Activated CD4-positive, alpha-beta T cell treated with anti-CD3 and anti-CD28 coated beads, Interleukin-2, Interleukin-4, amounts not matched to agents 100 ng/mL and 50 ng/mL, durations not matched to agents 16 hours and 8 hours (primary cell): ENCODE measurements at places on chromosomes 12 and 14.

GRCh38 chr12:64229796-64230195, 7.7 kb upstream of the KICS2 start:
- no peak for DNase-seq

DNA sequence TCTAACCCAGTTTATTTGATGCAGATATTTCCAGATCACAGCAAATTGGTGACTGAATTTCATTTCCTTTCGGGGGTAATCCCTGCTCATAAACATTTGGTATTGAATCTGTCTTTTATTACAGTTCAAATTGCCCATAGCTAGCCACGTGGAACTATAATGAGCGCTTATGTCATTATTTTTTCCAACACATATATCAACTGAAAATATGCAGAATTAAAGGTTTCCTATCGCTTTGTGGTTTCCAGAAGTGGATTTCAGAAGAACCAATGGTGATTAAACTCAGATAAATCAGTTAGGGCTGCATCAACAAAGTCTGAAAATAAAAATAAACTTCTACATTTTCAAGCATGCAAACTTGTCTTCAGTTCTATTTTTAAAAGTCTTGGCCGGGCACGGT, 111.9 kb downstream of the PIK3C2G start:
- no peak for DNase-seq

DNA sequence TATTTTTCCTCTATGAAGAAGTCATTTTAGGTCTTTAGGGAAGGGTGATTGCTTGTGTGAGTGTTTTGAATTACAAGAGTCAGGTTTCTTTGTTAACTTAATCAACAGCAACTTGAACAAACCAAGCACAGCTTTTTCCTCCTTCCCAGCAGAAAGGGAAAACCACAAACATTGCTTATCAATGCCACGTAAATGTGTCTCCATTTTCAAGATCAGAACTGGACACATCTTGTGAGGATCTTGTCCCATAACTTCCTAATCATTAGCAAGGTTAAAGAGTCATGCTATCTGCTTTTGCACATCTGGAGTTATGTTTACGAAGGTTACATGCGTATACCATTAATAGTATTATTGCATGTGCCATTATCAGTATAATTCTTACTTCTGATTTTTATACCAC, 248.0 kb upstream of the FLRT2 start:
- DNase-seq, result no peak

- DNase-seq, result peak; percentile 75
Observed at GRCh38 chr12:64610660-64611340, 505 bp downstream of the RASSF3 start.

- no peak for DNase-seq
Observed at GRCh38 chr12:57309420-57309819, 58.4 kb upstream of the STAC3 start.

GRCh38 chr14:22986508-22987054, 4.2 kb upstream of the AJUBA start:
- peak; percentile 88 for DNase-seq

- no peak for DNase-seq
Observed at GRCh38 chr12:131021154-131021541, 67.4 kb downstream of the ADGRD1 start.

- DNase-seq, result no peak
Observed at GRCh38 chr14:103733651-103734050, 18.0 kb downstream of the ZFYVE21 start.

- peak; percentile 16 for DNase-seq
Observed at GRCh38 chr14:55416866-55417265, 5.2 kb upstream of the ATG14 start.

DNA sequence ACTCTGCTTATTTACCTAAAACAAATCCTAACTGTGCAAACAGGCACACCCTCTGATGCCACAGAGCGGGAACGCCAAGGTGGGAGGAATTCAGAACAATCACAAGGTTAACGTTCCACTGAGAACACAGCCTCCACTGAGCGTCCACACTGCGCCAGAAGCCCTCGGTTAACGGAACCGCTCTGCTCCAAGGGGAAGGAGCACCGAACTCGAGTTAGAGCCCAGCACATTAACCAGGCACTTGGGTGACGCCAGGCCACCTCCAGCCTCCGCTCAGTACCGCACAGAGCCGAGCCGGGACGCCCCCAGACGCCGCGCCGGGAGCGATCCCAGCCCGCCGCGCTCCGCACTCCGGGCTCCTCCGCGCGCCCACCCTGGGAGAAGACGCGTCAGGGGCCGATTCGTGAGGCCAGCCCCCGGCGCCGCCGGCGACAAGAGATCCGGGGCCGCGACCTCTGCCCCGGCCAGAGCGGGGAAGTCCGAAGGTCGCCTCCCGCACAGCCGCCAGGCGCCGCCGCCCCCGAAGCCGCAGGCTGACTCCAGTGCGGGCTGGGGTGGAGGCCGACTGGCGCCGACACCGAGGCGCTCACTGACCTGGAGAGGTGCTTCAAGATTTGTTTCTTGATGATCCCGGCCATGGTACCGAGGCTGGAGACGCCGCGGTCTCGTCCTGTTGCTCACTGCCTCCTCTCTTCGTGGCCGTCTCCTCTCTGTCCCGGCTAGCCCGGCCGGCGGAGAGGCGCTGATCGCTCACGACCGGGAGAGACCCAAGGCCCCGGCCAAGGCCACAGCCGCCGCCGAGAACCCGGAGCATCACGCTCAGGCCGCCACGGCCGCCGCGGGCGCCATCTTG, 450 bp downstream of the BLTP3B start:
- DNase-seq, result no peak

DNA sequence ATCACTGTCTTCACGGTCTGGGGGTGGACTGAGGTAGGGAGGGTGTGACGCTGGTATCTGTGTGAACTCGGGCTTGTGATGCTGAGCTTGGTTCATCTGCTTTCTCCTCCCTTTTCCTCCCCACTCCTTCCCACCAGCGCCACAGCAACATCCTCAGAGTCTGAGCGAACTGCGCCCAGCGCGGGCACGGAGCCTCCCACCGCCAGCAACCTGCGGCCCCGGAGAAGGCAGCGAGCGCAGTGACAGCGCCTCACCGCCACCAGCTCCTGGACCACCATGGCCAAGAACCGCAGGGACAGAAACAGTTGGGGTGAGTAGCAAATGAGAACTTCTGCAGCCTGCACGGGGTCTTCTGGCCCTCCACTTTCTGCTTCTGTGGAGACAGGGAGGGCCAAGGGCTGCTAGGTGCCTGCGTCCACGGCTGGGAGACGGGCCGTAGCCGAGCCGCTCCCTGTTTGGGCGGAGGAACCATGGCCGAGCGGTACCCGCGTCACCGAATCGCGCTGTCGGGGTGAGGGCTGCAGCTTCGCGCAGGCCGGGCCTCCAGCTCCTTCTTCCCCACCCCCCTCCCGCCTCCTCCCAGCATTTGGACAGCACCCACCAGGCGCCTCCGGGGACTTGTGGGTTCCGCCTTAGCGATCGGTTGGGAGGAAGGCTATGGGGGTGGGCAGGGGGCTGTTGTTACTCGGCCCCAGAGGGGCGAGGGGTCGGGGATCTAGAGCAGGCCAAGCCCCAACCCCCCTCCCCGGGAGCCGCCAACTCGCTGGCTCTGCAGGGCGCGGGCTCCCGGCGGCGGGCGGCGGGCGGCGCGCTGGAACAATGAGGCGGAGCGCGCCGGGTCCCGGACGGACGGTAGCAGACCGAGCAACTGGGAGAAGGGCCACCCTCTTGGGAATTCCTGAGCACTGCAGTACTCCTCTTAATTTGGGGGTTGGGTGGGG, at the start of gene ATL1:
Gene ATL1, plus strand, starts transcription at position 156 of the 941 bp plus-strand sequence. Its CDS starts 121 bp downstream, at position 277.
- DNase-seq, result peak; percentile 19

GRCh38 chr12:75481774-75482173, 1.2 kb downstream of the GLIPR1 start:
- peak; percentile 14 for DNase-seq

- no peak for DNase-seq
Observed at GRCh38 chr14:45680531-45680930, 427.5 kb upstream of the MIS18BP1 start.

- peak; percentile 86 for DNase-seq
Observed at GRCh38 chr12:6554168-6555017, 1.4 kb downstream of the IFFO1 start.

DNA sequence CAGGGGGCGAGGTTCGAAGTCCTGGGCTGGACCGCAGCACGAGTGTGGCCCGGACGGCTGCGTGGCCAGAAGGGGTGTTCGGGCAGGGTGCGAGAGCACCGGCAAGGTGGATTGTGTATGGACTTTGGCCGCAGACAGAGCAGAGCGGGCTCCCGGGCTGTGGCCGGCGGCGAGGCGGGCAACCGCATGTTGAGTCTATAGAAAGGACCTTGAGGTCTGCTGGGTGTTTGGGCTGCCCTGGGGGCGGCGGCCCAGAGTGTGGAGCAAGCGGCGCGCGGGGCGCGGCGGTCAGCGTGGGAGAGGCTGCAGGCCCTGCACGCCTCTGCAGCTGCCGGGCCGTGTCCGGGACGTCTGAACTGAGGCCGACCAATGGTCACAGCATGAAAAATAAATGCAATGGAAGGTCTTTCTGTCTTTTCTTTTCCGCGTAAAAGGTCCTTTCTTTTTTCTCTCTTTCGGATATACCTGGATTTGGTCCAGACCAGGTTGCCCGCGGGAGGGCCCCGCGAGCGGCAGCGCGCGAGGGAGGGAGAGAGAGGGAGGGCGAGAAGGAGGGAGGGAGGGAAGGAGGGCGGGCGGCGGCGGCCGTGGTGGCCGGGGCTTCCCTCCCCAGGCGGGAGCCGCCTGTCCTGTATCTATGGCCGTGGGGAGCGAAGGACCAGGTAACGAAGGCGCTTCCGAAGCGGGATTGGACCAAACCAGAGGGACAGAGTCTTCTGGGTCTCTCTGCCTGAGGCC, 5.5 kb upstream of the HOXC9 start:
- DNase-seq, result no peak

DNA sequence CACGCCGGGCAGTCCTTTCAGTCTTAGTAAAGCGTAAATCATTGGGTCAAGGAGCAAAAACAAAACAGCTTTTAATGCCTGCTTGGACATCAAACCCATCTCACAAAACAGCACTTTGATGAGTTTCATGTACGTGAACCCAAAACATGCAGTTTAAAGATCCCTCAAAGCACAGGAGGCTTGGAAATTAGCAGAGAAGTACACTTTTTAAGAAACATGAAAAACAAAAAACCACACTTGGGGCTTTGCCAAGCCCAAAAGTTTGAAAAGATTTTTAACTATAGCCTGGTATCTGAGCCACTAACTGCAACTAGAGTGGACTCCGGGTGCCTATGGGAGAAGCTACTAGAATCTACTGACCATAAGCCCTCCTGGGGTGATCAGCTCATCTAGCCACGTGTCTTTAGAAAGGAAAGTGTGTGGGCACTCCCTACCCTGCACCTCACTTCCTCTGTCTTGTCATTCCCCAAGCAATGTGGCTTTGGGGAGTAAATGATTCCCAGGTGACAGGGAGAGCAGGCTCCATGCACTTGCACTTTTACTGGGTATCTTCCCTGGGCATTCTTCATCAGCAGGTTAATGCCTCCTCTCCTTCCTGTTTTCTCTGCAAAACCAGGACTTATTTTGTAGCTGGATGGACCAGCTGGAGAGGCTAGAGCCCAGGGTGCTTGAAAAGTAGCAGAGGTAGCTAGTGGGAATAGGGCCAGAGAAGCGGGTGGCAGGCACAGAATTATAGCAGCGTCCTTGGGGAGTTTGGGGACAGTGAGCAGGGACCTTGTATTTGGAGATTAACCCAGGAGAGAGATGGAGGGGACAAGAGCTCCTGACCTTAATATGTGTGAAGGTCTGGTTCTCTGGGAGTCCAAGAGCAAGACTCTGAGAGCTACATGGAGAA, 339.3 kb downstream of the BCL11B start:
- no peak for DNase-seq

DNA sequence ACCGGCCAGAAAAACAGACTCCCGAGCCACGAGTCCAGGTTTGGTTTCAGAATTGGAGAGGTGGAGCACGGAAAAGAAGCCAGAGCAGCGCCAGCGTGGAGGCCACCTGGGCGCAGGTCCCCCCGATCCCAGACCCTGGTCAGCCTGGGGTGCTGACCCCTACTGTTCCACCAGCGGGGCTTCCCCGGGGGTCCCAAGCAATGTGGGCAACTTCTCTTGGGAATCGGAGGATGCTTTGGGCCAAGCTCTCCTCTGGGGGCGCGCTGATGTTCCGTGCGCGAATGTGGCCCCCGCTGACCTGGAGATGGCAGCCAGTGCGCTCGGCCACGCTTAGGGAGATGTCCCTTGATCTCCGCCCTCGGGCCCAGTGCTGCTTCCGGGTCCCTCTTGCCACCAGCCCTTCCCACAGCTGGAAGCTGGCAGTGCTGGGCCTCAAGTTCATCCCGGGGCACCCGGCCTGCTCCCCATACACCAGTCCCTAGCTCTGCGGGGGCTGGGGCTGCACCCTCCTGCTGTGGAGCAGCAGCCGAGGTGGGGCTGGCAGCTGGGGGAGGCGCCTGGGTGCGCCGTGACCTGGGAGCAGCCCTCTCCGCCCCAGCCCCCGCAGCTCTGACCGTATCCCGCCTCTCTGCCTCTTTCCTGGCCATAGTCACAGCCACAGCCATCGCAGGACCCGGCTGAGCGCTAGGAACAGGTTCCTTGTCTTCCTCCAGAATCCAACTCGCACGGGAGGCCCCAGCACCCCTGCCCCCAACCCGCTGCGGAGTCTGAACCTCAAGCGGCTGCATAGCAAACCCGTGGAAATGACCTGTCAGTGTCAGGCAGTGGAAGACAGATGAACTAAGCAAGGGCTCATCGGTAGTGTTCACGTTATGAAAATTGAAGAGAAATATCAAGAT, 91.2 kb downstream of the RCOR1 start:
- DNase-seq, result no peak

DNA sequence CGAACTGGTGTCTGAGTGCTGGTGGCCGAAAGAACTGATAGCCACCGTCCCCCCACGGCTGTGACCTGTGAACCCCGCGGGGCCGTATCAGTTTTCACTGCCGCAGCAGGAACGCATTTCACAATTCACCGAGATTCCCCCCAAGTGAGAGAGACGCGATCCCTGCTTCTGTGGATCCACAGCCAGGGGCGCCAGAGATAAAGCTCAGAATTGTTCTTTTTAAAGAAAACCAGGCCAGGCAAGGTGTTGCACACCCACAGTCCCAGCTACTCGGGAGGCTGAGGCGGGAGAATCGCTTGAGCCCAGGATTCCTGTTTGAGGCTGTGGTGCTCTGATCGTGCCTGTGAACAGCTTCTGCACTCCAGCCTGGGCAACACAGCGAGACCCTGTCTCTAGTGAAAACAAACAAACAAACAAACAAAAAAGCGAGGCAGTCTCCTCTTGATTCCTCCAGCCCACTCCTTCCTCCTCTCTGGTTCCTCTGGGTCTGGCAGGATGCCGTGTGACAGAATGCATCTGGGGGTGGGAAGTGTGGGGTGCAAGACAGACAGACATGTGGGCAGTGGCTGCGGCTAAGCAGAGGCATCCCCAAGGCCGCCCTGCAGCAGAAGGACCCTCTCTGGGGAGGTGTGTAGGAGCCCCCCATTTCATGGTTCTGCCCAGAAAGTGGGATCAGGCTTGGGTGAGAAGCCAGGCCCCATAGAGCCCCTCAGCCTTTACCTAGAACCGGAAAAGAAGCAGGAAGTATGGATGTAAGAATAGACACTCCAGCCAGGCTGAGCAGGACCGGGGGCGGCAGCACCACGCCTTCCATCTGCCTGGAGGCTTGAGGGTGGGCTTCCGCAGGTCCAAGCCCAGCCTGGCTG, 39.2 kb upstream of the PPP1R13B start:
- DNase-seq, result no peak

DNA sequence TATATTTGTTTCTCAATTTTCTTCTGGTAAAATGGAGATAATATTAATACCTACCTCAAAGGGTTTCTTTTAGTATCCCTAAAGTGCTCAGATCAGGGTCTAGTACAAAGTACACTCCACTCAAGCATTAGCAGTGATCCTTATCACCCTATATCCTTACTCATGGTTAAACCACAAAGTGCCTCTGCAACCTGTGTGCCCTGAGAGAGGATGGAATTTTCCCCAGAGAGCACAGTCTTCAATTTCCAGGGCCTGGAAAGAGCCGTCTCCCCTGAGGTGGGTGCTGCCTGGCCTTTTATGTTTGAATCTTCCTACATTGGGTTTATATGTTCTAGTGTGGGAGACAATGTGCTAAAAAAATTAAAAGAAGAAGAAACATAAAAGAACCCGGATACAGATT, 183.1 kb upstream of the FBXO33 start:
- no peak for DNase-seq
